ENCODE measurements at places on chromosomes 7 and 10. TPM values are rescaled to one million over a fixed set of nuclear protein-coding genes. Genes with fewer than 3 reads are reported as not detected.

- peak overlapping the region; percentile 97 for H3K4me3 ChIP-seq
- DNase-seq: no peak
- no peak overlapping the region for H3K27ac ChIP-seq
- peaks cover 9% of the 10 kb centered on the region for H3K27me3 ChIP-seq
Observed at GRCh38 chr10:104119996-104120395, 2.0 kb upstream of the SFR1 start.

DNA sequence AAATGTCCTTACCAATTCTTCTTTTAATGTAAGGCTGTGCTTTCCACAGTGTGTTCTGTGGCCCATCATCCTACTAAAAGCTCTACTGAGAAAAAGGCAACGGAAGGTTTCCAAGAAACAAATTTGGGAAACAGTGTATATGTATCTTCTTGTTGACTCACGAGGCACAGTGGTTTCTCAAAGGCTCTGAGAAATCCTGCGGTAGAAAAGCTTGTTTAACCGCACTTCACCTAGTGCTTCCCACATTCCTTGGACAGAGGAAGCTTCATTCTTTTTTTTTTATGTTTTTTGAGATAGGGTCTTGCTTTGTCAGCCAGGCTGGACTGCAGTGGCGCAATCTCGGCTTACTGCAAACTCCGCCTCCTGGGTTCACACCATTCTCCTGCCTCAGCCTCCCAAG, 84.5 kb downstream of the TACC2 start:
- H3K27ac ChIP-seq: no peak overlapping the region
- no peaks in the 10 kb centered on the region for H3K27me3 ChIP-seq
- H3K4me1 ChIP-seq: peaks cover 4% of the 10 kb centered on the region
- no peak for DNase-seq
- H3K36me3 ChIP-seq: no peaks in the 10 kb centered on the region

GRCh38 chr7:151063212-151063561, 3.8 kb downstream of the SLC4A2 start:
- H3K36me3 ChIP-seq: no peaks in the 10 kb centered on the region
- no peak overlapping the region for H3K27ac ChIP-seq
- H3K4me3 ChIP-seq: peak overlapping the region; percentile 47

- H3K36me3 ChIP-seq: peaks cover 12% of the 10 kb centered on the region
- H3K4me1 ChIP-seq: peaks cover 4% of the 10 kb centered on the region
- DNase-seq: no peak
Observed at GRCh38 chr7:44110719-44111635, 6.8 kb downstream of the AEBP1 start.

GRCh38 chr7:36439624-36440023, 50.0 kb downstream of the ANLN start:
- no peak overlapping the region for H3K4me3 ChIP-seq
- no peaks in the 10 kb centered on the region for H3K4me1 ChIP-seq
- H3K36me3 ChIP-seq: peaks cover 16% of the 10 kb centered on the region
- no peak overlapping the region for H3K27ac ChIP-seq
- no peaks in the 10 kb centered on the region for H3K27me3 ChIP-seq

- no peak for DNase-seq
- no peaks in the 10 kb centered on the region for H3K4me1 ChIP-seq
- peaks cover 11% of the 10 kb centered on the region for H3K36me3 ChIP-seq
- H3K27ac ChIP-seq: no peak overlapping the region
- H3K4me3 ChIP-seq: no peak overlapping the region
- no peaks in the 10 kb centered on the region for H3K27me3 ChIP-seq
Observed at GRCh38 chr10:101797403-101798059, 14.3 kb upstream of the NPM3 start.

DNA sequence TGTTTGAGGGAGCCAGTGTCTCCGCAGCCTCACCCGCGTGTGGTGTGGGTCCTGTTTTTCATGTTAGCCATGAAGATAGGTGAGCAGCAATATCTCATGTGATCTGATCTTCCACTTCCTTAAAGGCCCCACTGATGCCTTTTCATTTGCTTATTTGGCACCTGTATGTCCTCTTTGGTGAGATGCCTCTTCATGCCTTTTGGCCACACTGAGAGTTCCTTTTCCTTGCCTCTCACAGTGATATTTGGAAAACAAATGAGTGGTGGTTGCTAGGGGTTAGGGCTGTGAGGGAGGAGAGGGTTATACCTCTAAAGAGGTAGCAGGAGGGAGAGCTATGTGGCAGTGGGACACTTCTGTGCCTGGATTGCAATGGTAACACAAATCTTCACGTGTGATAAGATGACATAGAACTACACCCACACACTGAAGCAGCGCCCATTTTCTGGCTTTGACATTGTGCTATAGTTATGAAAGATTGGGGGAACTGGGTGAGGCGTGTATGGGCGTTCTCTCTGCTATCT, 90.4 kb upstream of the TNS3 start:
- peaks cover 2% of the 10 kb centered on the region for H3K27me3 ChIP-seq
- no peak overlapping the region for H3K27ac ChIP-seq
- H3K4me3 ChIP-seq: no peak overlapping the region
- no peaks in the 10 kb centered on the region for H3K36me3 ChIP-seq
- H3K4me1 ChIP-seq: peaks cover 20% of the 10 kb centered on the region

DNA sequence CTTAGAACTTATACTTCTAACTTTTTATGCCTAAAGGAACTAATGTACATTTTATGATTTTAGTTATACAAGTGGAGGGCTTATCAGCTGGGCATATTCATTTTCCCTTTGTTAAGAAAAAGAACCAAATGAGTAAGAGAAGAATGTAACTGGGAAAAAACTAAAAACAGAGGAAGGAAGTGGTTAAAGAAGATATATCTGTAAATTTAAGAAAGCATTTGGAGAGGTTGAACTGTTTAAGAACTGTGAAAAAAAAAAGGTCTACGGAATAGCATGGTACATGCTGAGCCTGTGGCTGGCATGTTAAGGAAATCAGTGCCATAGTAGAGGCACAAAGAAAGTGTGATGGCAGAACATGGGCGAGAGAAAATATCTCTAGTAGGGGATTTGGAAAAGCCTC, 6.2 kb downstream of the MDFIC start:
- peaks cover 9% of the 10 kb centered on the region for H3K4me1 ChIP-seq
- no peak overlapping the region for H3K27ac ChIP-seq
- H3K36me3 ChIP-seq: no peaks in the 10 kb centered on the region
- H3K4me3 ChIP-seq: no peak overlapping the region
- no peak for DNase-seq

DNA sequence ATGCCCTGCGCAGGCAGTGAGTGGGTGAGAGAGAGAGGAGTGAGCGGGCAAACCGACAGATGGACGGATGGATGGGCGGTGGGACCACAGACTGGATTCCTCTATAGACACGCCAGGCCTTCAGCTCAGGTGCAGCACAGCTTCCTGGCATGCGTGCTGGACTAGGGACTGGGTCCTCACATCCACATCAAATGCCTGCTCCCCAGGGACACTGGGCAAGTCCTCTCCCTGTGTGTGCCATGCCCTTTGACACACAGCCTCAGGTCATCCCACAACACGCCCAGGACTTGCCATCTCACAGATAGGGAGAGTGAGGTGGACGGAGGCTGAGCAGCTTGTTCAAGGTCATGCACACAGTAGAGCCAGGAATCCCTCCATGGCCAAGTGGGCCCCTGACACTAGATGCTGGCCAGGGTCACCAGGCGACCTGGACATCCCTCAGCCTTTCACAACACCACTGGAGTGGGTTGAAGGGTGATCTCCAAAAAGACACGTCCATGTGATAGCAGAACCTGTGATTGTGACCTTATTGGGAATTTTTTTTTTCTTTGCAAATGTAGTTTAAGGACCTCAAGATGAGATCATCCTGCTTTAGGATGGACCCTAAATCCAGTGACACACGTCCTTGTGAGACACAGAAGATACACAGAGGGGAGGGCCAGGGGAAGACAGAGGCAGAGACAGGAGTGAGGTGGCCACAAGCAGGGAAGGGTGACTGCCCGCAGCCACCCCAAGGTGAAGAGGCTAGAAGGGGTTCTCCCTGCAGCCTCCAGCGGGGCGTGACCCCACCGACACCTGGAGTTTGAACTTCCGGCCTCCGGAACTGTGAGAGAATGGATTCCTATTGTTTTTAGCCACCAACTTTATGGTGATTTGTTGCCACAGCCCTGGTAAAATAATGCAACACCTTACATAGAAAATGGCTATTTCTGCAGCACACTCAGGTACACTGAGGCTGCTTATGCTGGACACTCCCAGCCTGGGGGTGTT, 155.0 kb upstream of the CHST15 start:
- H3K4me3 ChIP-seq: no peak overlapping the region
- DNase-seq: no peak
- H3K27ac ChIP-seq: no peak overlapping the region
- H3K36me3 ChIP-seq: no peaks in the 10 kb centered on the region
- H3K27me3 ChIP-seq: no peaks in the 10 kb centered on the region

DNA sequence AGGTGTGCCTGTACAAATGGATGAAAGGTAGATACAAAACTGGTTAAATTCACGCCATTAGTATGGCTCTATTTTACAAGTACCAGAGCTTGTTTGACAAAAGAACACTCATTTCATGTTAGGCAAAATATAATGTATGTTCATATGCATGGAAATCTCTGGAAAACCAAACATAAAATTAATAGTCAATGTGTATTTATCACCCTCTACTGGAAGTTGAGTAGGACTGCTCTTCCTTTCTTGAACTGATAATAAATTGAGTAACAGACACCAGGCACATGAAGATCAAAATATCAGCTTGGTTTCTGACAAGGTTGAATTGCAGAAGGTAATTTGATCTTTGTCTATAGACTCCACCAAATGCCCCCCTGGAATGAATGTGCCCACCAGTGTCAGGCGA, 19.8 kb upstream of the AKR1B1 start:
- H3K36me3 ChIP-seq: no peaks in the 10 kb centered on the region
- no peak for DNase-seq
- H3K4me1 ChIP-seq: peaks cover 25% of the 10 kb centered on the region
- H3K4me3 ChIP-seq: no peak overlapping the region
- H3K27ac ChIP-seq: no peak overlapping the region
- H3K27me3 ChIP-seq: no peaks in the 10 kb centered on the region

- H3K27ac ChIP-seq: no peak overlapping the region
- H3K4me3 ChIP-seq: no peak overlapping the region
- H3K4me1 ChIP-seq: peaks cover 11% of the 10 kb centered on the region
- no peak for DNase-seq
Observed at GRCh38 chr10:2994221-2994961, 73.0 kb upstream of the PFKP start.

The NKX2-3 gene
- total RNA-seq: not detected

The DNAJB12 gene
- 36.5 TPM for total RNA-seq

The RSU1 gene
- total RNA-seq: 32.8 TPM

The FANK1 gene
- total RNA-seq: 2.4 TPM
